GM04503 (cell line): ENCODE measurements at places on chromosomes 3 and 15.

GRCh38 chr3:181564222-181564621 lies 147.5 kb upstream of the SOX2 start:
- DNase-seq, result no peak

GRCh38 chr3:59506191-59506590 lies 456.4 kb upstream of the CFAP20DC start:
- no peak for DNase-seq

DNA sequence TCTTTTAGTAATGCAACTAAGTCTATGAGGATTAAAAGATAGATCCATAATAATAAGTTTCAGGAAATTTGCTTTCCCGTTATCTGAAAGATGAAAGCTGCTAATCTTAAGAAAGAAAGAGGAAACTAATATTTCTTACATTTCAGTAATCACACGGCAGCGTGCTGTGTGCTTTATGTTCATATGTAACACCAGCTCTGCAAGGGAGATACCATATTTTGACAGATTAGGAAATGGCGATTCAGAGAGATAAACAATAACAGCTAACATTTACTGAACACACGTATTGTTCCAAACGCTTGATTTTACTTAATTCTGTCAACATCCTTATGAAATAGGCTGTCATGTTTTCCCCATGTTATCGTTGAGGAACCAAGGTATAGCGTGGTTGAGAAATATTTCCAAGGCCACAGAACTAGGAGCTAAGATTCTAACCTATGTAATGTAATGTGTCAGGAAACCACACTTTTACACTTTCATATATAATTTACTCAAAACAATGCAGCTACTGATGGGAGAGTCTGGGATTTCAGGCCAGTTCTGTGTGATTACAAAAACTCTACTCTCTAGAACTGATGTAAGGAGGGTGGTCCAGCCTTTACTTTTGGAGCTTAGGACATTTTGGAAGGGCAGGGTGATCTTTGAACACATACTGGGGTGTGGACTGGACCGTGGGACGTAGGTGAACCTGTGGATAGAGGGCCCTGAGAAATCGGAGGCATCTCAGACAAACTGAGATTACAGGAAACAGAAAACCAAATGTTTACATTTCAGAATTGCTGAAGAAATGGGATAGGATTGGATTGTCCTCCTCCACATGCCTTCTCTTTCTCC lies 100.6 kb downstream of the IL1RAP start:
- no peak for DNase-seq

- DNase-seq, result no peak
These were observed 94.1 kb downstream of the PEX5L start for GRCh38 chr3:179942553-179943075.

DNA sequence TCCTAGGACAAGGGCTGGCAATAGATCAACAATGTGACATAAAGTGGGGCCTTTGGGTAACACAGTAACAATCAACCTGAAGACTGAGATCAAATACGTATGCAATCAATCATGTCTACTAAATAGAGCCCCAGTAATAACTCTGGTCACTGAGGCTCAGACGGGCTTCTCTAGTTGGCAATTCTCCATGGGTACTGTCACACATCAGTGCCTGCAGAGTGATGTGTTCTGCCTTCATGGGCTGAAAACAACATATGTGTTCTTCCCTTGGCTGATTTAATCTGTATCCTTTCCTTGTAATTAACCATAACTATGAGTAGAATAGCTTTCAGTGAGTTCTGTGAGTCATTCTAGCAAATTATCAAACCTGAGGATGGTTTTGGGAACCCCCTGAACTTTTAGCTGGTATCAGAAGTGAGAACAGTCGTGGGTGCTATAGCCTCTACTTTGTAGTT lies 113.6 kb downstream of the TMCO5A start:
- no peak for DNase-seq

DNA sequence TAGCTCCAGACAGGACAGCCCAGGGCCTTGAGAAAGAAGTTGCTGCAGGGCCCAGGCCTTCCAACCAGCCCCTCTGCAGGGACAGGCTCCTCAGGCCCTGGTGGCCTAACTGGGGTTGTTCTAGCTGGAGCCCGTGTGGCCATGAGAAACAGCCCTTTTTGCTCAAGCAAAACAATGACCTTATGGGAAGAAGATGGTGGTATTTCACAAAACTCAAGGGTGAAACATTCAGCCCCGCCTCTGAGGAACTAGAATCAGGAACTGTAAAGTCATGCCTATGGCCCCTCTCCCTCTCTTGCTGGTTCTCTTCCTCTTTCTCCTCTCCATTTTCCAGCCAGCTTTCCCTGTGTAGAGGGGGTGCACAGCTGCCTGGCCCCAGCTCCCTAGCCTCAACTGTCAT lies 273.3 kb downstream of the RPLP1 start:
- no peak for DNase-seq

- DNase-seq, result no peak
These were observed 199.5 kb upstream of the TPRG1 start for GRCh38 chr3:188972310-188972709.

DNA sequence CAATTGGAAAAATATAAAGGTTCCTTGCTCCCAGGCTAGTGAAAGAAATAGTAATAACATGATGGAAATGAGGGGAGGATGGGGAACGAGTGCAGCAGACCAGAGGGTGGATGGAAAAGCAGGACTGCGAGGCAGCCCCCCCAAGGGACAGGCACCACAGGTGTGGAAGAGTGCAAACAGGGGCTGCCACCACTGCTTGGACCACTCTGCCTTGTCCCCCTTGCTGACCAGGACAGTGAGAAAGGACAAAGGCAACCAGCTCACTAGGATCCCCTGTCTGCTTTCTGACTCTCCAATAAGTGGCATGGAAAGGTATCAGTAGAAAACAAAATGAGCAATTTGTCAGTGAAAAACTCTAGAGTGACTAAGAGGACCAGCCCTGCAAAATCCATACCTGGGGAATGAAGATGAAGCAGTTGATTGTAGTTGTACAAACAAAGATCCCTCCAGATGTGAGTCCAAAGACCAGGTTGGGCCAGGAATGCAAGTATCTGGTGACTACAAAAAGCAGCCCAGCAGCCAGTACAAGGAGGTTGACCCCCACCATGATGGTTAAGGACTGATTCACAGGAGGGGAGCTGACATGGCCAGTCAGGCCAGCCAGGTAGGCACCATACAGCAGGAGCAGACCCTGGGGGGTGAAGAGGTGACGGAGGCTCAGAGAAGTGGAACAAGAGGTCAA lies 86.6 kb upstream of the GSK3B start:
- DNase-seq, result no peak

DNA sequence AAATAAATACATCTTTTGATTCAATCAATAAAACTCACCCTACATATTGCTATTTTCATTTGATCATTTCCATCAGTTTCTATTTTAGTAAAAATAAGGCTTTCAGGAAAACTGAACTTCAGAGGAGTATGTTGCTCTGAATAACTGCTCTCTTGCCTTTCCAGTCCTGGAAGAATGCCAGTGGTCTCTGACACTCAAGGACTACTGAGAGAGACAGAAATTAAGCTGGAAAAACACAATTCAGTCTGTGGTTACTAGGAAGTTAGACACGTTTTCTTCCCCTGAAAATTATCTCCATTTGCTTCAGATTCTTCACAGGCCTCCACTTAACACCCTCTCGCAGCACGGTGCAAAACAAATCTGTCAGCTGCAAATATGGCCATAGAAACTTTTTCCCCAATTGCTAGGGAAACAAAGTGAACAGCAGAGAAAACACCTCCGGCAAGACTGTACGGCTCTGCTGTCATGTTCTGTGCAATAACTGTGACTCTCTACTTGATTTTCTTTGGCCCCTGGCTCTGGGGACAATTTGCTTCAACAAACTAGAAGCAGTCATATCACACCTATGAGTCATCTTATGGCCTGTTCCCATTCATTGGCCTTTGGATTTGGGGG lies 353.0 kb downstream of the MAGI1 start:
- DNase-seq, result no peak

DNA sequence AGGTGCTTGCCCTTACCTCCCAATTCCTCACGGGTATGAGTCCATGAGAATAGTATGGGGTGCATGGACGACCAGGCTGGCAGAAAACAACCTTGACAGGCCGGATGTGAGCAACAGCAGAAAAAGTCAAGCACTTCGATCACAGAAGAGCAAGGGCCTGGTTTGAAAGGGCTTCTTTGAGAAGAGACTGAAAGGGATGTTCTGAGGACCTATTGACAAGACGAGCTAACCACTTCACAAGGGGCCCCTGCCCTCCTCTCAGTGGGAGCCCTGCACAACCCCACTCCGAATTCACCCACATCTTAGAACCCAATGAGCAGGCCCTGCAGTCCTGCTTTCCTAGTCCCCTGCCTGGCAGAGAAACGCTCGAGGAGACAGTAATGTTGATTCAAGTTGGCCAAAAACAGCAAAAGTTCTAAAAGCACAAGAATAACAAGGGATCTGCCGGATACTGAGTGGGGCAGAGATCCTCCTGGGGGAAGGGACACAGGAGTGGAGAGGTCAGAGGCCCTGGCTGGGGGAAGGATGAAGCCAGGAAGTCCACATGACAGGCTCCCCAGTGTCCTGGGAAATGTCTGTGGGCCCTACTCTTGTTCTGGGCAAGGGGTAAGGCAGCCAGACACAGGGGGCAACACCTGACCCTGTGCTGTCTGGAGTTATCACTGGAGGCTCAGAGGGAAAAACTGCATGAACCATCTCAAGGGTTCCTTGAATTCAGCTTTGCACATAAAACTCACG lies 14.8 kb upstream of the CX3CR1 start:
- DNase-seq, result no peak

GRCh38 chr15:72797338-72797689 lies 13.8 kb upstream of the ADPGK start:
- no peak for DNase-seq

DNA sequence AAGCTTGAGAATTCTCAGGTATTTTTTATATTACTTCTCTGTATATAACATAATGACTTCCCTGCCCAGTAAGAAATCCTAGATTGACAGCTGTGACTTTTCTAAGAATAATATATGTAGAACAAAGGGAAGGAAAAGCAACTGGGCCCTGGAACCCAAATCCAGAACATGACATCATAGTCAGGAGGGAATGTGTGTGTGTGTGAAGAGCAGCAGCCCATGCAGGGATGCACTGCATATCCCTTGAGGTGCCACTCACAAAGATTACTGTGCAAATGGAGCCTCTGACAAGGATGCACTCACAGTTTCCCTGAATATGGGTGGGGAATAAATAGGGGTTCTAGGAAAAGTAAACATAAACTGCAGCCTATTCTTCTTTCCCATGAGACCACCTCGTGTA lies 279.5 kb downstream of the NEK10 start:
- DNase-seq, result no peak
